HuH-7 (cell line): ENCODE measurements at places on chromosomes 1 and 21.

GRCh38 chr21:31682620-31683019 is 23.1 kb downstream of the SOD1 start:
- DNase-seq: no peak

GRCh38 chr1:179229214-179230140 is at the start of gene ABL2:
ABL2 (minus strand) TSS chr1:179229677; CDS start chr1:179229397, 280 bp downstream.
- DNase-seq: peak; percentile 64

DNA sequence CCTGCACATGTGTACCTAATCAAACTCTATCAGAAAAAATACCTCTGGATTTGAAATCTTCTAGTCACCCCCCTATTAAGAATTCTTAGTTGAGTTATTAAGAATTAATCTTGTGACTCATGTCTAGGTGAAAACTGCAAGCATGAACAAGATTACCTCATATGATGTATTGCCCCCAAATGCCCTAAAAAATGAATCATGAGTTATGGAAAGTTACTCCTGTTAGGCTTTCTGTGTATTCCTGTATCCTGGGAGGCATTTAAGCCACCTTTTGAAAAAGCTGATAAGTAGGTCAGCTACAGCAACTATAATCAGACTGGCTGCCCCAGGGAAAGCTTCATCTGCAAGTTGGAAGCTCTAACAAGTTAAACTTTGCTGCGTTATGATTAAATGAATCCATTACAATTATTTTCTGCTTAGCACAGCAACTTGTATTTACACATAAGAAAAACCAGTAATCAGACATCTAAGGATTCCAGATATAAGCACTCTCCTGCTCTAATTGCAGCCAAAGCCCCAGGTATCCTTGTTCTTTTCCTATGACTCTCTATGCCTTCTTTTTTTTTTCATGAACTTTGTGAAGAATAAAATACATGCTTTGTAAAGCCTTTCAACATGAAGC is 147.7 kb downstream of the NTPCR start:
- DNase-seq: no peak

DNA sequence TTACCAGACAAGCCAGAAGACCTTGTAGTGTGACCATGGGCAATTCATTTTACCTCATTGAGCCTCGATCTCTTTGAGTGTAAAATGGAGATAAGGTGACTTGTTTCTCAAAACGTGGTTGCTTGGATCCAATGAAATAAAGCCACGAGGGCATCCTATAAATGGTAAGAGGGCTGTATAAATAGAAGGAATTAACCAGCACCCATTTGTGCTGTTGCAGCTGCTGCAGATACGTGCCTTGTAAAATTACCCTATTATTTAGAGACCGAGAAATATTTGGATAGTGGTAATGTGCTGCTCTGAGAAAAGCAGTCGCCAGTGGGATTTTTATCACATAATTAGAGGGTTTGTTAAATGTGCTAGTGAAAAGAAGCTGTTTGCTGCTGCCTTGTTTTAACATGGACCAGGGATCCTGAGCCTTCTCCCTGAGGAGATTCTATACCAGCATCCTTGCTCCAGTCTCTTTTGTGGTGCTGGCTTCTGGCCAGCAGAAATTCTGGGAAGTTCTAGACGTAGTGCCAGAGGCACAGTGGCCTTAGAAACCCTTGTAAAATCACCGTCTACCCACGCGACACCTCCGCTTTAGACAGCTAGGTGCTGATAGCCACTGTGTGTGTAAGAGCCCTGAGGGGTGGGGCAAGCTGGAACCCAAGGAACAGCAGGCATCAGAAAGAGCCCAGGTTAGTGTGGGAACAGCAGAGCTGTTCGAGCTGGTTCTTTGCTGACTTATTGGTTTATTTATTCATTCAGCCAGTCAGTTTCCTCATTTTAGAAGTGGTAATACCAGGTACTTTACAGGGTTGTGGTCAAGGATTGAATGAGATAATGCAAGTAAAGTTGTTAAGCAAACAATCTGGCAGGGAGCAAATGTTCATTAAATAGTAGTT is 137.5 kb downstream of the NOS1AP start:
- no peak for DNase-seq

DNA sequence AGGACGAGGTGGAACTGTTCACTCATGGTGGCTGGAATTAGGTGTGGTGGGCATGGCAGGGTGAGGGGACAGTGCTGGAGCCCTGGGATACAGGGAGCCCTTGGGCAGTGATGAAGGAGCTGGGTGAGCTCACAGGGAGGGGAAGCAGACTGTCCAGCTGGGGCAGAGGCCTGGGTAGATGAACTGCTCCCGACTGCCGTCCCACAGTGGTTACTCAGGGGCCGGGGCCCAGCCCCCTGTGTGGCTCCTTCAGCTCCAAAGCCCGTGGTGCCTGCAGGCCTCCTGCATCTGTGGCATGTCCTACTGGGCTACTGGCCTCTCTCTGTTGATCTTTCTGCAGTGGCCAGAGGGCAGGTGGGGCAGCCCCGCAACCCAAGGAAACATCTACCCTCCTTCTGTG is 661.1 kb downstream of the NPHP4 start:
- DNase-seq: no peak
